CD4-positive, alpha-beta T cell treated with Interleukin-17A for 1 hour (primary cell): ENCODE measurements at places on chromosomes 2 and 18.

DNA sequence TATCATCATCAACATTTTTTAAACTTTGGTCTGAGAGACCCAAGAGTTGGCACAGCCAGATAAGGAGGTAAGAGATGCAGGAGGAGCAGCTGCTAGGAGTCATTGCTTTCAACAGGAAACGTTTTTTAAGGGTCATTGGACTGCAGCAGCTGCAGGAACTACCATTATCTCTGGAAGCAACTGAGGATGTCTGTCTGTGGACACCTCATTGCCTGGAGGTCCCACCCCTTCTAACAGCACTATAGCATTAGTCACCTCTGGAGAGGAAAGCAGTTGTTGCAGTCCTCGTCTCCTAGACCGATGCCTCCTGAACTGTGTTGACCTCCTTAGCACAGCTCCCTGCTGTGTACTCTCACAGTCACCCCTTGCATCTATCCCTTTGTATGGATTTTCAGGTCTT is 21.5 kb upstream of the FSHR start:
- DNase-seq: no peak

- no peak for DNase-seq
Observed at GRCh38 chr18:22473366-22473765, 55.7 kb upstream of the CTAGE1 start.

DNA sequence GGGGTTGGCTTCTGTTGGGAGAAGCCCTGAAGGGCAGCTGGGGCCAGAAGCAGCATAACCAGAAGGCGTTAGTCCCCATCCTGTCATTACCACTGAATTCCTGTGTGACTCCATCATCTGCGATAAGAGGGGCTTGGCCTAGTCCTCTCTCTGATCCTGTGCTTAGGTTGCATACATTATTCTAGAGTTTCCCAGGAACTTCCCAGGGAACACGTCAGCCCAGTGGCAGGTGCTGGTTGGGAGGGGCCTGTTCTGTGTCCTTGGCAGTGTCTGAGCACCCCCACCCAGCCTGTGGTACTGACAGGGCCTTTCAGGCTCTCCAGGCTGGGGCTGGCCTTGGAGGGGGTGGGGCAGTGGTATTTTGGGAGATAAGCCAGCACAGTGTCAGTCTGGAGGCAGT is 4.5 kb upstream of the TOGARAM2 start:
- no peak for DNase-seq

DNA sequence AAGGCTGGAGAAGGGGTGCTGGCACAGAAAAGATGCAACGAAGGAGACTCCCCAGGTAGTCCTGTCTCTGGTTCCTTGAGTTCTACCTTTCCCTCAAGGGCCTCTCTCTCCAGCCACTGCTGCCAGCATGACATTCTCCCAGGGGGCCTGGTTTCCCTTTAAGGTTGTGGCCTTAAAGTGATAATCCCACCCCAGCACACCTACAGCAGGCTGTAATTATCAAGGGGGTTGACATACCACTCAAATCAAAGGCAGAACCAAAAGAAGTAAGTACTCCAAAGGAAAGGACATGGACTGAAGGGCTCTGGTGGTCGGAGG is 127.4 kb upstream of the MSH6 start:
- DNase-seq: no peak

DNA sequence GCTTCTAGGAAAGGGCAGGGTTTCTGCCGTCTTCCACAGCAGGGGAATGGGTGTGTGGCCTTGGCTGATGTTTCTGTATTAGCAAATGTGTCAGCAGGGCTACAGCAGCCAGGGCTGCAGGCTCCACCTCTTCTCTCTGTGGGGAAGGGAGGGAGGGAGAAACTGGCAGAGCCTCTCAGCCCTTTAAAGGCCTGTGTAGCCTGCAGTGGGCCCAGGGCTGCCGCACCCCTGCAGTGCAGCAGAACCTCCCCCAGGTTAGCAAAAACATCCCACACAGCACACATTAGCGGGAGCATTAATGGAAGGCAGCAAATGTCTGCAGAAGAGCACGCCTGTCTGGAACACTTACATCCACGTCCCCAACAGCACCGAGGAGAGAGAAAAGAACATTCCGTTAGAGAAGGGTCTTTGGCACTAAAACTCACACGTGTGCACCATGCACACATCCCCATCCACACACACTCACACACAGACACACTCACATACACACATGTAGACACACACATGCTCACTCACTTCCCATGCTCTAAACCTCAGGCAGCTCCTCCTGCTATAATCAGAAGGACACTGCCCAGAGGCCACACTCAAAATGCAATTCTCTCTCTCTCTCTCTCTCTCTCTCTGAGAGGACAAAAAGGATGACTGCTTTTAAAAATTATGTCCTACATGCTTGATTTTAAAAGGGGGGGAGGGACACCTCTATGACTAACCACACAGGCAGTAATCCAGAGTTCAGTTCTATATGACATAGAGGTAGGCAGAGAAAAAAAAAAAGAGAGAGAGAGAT is 24.1 kb downstream of the MRPL35 start:
- DNase-seq: no peak

- peak; percentile 82 for DNase-seq
Observed at GRCh38 chr2:30147715-30148610, 1.2 kb downstream of the YPEL5 start.

- no peak for DNase-seq
Observed at GRCh38 chr2:239278941-239279365, 121.9 kb downstream of the HDAC4 start.

GRCh38 chr2:8006626-8007025 is 675.2 kb upstream of the ID2 start:
- DNase-seq: no peak

GRCh38 chr18:42340423-42341009 is 385.5 kb downstream of the PIK3C3 start:
- no peak for DNase-seq

- DNase-seq: no peak
Observed at GRCh38 chr2:200470230-200470629, 39.6 kb downstream of the KCTD18 start.

DNA sequence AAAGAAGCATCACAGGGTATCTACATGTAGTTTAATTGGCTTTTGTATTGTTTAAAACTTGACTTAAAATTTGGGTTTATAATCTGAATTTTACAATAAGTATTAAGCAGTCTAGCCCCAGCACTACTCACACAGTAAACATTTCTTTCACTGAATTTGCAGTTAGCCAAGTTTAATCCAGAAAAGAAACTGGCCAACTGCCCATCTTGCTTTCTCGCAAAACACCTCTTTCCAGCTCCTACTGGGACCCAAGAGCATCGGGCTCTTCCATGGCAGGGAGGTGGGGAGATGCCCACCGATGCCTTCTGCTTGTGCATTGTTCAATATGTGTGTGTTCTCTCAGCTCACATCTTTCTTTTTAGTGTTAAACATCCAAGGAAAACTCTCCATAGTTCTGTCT is 212.8 kb upstream of the BOD1L2 start:
- DNase-seq: no peak

DNA sequence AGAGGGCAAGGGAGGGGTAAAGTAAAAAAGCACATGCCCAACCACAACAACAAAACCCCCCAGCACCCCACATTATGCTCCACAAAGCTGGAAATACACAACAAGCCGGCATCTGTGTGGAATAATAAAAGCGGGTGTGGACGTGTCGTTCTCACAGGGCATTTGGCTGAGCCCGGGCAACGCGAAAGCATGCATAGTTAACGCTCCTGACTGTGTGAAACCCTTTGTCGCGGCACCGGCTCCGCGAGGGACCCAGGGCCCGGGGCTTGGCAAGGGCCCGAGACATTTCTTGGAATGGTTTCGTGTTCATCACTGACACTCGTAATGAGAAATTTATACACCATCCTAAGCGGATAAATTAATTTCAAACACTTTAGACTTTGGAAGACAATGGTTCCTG is 165.6 kb downstream of the INHBB start:
- DNase-seq: no peak

DNA sequence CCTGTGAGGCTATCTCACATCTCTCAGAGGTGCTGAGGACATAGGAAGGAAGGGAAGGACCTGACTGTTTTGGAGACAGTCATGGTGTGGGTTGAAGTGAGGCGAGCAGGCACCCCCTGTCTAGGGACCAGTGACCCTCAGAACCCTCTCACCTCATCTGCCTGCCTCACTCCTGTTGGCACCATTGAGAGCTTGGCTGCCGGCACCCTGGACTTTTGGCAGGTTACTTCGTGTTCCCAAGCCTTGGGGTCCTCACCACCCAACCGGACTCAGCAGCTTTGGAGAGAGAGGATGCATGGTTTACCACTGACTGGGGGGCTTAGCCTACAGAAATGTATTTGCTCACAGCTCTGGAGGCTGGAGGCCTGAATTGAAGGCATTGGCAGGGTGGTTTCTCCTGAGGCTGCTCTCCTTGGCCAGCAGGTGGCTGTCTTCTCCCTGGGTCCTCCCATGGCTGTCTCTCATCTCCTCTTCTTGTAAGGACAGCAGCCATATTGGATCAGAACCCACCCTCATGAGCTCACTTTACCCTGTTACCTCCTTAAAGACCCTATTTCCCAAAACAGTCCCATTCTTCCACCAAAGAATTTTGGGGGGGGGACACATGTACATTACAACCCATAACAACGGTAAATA is 142.0 kb downstream of the TSN start:
- no peak for DNase-seq

DNA sequence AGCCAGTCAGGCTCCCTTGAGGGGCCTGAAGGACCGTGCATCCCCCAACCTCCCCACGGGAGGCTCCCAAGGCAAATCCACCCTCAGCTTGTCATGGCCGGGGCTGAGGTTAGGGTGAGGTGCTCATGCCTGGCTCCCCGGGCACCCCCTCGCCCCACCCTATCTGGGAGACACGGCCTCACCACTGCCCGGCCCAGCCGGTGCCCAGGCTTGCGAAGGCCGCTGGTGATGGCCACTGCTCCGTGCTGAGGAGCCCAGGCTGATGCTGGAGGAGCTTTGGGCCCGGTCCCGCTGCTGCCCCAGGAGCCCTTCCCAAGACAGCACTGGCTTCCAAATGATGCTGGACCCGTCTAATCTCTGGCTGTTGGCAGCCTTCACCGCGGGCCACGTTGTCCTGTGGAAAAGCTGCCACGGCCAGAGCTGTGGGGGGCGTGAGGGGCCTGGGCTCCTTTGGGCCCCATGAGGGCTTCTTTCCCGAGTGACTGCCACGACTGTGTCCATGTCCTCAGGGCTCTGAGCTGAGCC is 135.7 kb upstream of the CTDP1 start:
- no peak for DNase-seq

- no peak for DNase-seq
Observed at GRCh38 chr18:43170586-43170985, 55.1 kb upstream of the RIT2 start.

- DNase-seq: no peak
Observed at GRCh38 chr2:132692816-132693215, 22.8 kb upstream of the LYPD1 start.

DNA sequence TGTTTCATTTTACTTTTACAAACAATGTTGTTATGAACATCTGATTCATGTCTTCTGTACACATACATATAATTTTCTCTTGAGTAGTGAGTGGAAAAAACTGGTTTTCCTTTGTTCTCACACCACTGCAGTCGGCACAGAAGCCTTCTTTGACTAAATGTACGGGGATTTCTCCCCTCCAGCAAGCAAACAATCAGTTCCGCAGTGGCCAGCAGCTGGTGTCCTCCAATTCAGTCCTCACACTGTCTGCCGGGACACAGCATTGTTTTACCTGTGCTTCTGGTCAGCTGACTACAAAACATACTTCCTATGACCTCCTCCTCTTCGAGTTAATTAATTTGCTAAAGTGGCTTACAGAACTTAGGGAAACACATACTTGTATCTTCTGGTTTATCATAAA is 202.8 kb downstream of the WDR7 start:
- no peak for DNase-seq

DNA sequence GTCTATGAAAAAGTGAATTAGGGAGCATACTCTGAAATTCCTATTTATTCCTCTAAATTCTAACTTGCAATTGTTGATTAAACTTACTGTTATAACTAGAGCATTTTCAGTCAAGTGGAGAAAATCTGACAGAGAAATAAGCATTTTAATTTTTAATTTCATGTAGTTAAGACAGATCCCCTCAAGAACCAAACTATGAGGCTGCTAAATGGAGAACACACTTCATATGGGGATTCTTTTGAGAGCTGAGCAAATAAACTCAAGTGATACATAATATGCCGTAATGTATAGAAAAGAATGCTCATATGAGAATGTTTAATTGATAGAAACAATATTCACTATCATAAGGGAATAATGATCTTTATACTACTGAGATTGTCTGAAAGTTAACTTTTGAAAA is 340.8 kb downstream of the ERBB4 start:
- no peak for DNase-seq
